ENCODE measurements at places on chromosomes 2 and 18. TPM values are rescaled to one million over a fixed set of nuclear protein-coding genes. Genes with fewer than 3 reads are reported as not detected.

DNA sequence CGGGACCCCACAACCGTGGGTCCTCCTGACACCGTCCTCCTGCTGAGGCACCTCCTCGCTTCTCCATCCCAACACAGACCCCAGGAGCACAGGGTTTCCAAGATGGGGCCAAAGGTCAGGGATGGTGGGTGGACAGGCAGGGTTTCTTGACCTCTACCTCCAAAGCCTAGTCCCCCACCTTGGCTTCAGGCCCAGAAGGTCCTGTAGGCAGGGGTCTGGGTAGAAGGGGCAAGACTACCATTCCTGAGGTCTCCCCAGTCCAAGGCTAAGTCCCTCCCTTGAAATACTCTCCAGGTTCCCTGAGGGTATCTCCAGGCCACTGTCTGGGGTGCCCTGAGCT is 7.1 kb downstream of the CYP26B1 start:
- DNase-seq, result peak; percentile 7
- no peaks in the 10 kb centered on the region for H3K36me3 ChIP-seq
- no peaks in the 10 kb centered on the region for H3K27me3 ChIP-seq
- peak overlapping the region; percentile 15 for H3K27ac ChIP-seq
- H3K4me3 ChIP-seq, result no peak overlapping the region

HES6 gene
- total RNA-seq, result 18.6 TPM

GRCh38 chr2:45833301-45833967 is 182.0 kb downstream of the PRKCE start:
- peaks cover 2% of the 10 kb centered on the region for H3K4me1 ChIP-seq
- no peaks in the 10 kb centered on the region for H3K36me3 ChIP-seq
- H3K27ac ChIP-seq, result no peak overlapping the region
- no peaks in the 10 kb centered on the region for H3K27me3 ChIP-seq
- no peak for DNase-seq

- no peaks in the 10 kb centered on the region for H3K36me3 ChIP-seq
- no peaks in the 10 kb centered on the region for H3K4me1 ChIP-seq
- DNase-seq, result no peak
- no peak overlapping the region for H3K27ac ChIP-seq
- no peaks in the 10 kb centered on the region for H3K27me3 ChIP-seq
These were observed 555.6 kb downstream of the CCDC85A start for GRCh38 chr2:56739413-56739812.

GRCh38 chr18:8943900-8944870 is 158.3 kb upstream of the NDUFV2 start:
- H3K36me3 ChIP-seq, result no peaks in the 10 kb centered on the region
- DNase-seq, result no peak
- no peak overlapping the region for H3K4me3 ChIP-seq
- H3K27me3 ChIP-seq, result no peaks in the 10 kb centered on the region
- H3K4me1 ChIP-seq, result no peaks in the 10 kb centered on the region

GRCh38 chr2:101820519-101820918 is 123.0 kb downstream of the MAP4K4 start:
- no peaks in the 10 kb centered on the region for H3K27me3 ChIP-seq
- H3K4me1 ChIP-seq, result peaks cover 42% of the 10 kb centered on the region
- no peak for DNase-seq
- no peak overlapping the region for H3K27ac ChIP-seq
- no peak overlapping the region for H3K4me3 ChIP-seq

CRYGC gene
- not detected for total RNA-seq

DNA sequence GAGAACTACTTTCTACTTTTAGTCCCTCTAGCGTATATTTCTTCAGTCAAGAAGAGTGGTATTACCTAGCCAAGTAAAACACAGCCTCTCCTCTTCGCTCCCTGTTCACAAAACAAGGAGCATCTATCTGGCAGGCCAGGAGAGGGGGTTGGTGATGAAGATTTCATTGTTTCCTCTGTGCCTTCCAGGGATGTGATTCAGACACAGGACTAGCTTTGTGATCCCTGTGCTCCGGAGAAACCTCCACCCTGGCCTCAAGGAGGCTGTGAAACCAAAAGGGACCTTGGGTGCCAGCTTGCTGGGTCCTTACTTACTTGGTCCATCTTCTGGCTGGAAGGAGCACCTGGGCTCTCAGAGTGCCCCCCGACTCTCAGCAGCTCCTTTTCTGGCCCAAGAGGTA is 5.7 kb downstream of the RHOB start:
- no peaks in the 10 kb centered on the region for H3K4me1 ChIP-seq
- no peak overlapping the region for H3K4me3 ChIP-seq
- H3K27me3 ChIP-seq, result no peaks in the 10 kb centered on the region
- peak; percentile 68 for DNase-seq
- peaks cover 8% of the 10 kb centered on the region for H3K36me3 ChIP-seq

CPO gene
- 0.39 TPM for total RNA-seq

GRCh38 chr2:239774142-239774462 is 251.0 kb downstream of the NDUFA10 start:
- no peak for DNase-seq
- H3K27me3 ChIP-seq, result peaks cover 10% of the 10 kb centered on the region
- H3K4me1 ChIP-seq, result no peaks in the 10 kb centered on the region
- no peak overlapping the region for H3K27ac ChIP-seq

DNA sequence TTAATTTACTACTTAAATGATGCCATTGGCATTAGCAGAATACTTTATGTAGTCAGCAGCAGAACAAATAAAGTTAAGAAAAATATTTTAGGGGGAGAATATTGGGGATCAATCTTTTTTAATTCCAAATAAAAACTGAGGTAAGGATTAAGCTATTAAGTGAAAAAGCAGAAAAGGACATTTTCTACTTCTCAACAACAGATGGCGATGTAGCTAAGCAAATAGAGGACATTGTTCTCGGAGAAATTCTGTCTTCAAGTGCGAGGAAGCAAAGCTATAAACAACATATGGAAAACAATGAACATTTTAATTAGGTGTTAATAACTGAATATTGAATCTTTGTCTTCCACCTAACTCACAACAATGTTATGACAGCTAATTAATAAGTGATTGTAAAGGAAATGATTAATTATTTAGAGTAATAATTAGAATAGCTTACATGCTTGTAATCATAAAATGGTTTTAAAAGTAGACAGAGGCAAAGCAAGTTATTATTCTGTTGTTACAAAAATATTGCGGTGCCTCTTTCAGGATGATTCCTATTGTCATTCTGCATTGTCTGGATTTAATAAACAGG is 32.9 kb upstream of the CCDC93 start:
- no peaks in the 10 kb centered on the region for H3K4me1 ChIP-seq
- H3K36me3 ChIP-seq, result no peaks in the 10 kb centered on the region
- no peak overlapping the region for H3K27ac ChIP-seq
- H3K4me3 ChIP-seq, result no peak overlapping the region
- no peak for DNase-seq
- peaks cover 42% of the 10 kb centered on the region for H3K27me3 ChIP-seq

OBSL1 gene
- 90.0 TPM for total RNA-seq

DNA sequence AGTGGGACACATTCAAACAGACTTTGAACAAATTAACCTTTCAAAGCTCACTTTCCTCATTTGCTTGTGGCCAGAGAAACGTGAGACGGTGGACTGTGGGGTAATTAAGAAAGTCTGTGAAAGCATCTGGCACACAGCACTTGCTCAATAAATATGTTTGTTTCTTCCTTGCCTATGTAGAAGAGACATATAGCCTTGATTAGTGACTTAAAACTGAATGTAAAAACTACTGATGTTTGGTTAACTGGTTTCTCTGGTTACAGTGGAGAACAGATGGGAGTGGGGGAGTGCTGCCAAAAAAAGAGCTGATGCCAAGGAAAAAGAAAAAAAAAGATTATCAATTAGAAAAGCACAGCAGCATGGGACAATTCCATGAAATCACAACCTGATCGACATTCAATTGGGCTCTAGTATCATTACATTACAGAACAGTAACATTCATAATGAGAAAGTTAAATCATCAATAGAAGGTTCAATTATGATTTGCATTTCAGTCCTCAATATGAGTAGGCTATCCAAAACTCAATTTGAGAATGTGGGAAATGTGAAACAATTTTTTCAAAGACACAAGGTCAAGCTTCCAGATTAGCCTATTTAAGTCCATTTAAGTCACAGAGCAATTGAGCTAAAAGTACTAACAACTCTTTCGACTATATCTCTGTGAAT is 14.7 kb downstream of the CUL3 start:
- H3K4me3 ChIP-seq, result no peak overlapping the region
- H3K27ac ChIP-seq, result no peak overlapping the region
- no peak for DNase-seq
- H3K4me1 ChIP-seq, result no peaks in the 10 kb centered on the region

TMEM198 gene
- total RNA-seq, result 2.1 TPM

SH3BP4 gene
- 19.2 TPM for total RNA-seq

GRCh38 chr2:98778741-98779483 is 48.0 kb upstream of the MGAT4A start:
- no peak for DNase-seq
- H3K4me1 ChIP-seq, result no peaks in the 10 kb centered on the region
- no peaks in the 10 kb centered on the region for H3K27me3 ChIP-seq
- H3K36me3 ChIP-seq, result no peaks in the 10 kb centered on the region
- no peak overlapping the region for H3K4me3 ChIP-seq
- H3K27ac ChIP-seq, result no peak overlapping the region

GRCh38 chr2:69192176-69192945 is 179.4 kb downstream of the ANTXR1 start:
- H3K4me3 ChIP-seq, result no peak overlapping the region
- H3K27ac ChIP-seq, result no peak overlapping the region
- no peaks in the 10 kb centered on the region for H3K36me3 ChIP-seq
- H3K27me3 ChIP-seq, result no peaks in the 10 kb centered on the region
- DNase-seq, result no peak

- peaks cover 14% of the 10 kb centered on the region for H3K4me1 ChIP-seq
- no peaks in the 10 kb centered on the region for H3K36me3 ChIP-seq
- no peak overlapping the region for H3K27ac ChIP-seq
- H3K27me3 ChIP-seq, result no peaks in the 10 kb centered on the region
- no peak for DNase-seq
These were observed 167.6 kb upstream of the SALL3 start for GRCh38 chr18:78812067-78812466.

DNA sequence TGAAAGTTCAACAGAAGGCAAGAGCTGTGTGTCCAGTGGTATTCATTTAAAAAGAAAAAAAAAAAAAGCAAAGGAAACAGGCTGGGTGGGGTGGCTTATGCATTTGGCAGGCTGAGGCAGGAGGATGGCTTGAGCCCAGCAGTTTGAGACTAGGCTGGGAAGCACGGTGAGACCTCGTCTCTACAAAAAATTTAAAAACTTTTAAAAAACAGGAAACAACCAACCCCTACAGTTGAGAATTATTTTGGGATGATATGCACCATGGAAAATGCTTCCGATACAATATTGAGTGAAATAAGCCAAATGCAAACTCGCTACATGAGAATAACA is 31.2 kb downstream of the PTPN18 start:
- no peak overlapping the region for H3K4me3 ChIP-seq
- no peaks in the 10 kb centered on the region for H3K27me3 ChIP-seq
- peak overlapping the region; percentile 75 for H3K27ac ChIP-seq
- peaks cover 46% of the 10 kb centered on the region for H3K4me1 ChIP-seq
- no peaks in the 10 kb centered on the region for H3K36me3 ChIP-seq
- no peak for DNase-seq

GREB1L gene
- 17.8 TPM for total RNA-seq
